ENCODE measurements at places on chromosomes 6 and 20.
A peak's percentile ranks its signal among the peaks of the same experiment; 100 is the strongest.

DNA sequence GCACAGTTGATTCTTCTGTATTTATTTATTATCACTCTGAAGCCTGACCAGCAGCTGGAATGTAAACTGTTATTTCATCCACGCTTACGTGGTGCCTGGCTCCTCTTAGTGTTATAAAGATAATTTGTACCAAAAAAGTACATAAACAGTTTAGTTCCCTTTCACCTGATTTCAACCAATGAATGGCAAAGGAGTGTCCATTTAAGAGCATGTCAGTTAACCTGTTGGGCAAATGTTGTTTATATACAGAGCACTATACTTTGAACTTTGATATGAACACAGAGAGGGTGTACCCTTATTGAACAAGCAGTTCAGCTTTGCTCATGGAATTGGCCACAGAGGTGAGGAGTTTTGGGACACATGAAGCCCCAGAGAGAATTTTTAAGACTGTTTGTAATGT lies 7.2 kb upstream of the CTCFL start:
- no peak for DNase-seq

DNA sequence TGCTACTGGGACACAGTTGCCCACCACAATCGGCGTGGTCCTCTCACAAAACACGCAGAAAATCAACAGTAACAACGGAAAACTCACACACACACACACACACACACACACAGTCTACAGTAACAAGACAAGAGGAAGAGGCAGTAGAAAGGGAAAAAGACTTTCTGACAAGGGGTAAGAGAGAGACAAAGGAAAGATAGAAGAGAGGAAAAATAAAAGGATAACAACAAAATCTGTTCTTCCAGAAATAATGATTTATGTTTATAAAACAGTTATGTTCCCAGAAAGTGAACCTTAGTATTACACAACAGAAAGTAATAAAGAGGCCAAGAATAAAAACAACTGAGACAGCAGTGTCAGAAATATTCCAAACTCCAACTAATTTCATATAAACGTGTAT lies 2.9 kb downstream of the RANBP9 start:
- no peak for DNase-seq

DNA sequence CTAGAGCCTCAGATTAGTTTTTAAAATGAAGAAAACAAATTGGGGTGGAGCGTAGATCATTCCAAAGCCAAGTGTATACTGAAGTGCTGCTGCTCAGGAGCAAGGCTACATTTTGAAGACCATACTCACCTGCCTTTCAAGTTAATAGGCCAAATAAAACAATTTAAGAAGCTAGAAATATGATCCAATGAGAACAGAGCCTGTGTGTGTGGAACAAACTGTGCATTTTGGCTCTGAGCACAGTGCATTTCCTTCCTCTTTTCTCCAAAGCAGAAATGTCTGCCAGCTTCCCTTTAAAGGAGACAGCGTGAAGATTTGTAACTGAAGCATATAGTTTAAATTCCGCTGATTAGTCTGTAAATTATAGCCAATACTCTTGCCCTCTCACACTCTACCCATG lies 3.2 kb upstream of the IFNGR1 start:
- DNase-seq: no peak

- DNase-seq: peak; percentile 46
Observed at GRCh38 chr20:54199721-54200176, 8.1 kb upstream of the PFDN4 start.

DNA sequence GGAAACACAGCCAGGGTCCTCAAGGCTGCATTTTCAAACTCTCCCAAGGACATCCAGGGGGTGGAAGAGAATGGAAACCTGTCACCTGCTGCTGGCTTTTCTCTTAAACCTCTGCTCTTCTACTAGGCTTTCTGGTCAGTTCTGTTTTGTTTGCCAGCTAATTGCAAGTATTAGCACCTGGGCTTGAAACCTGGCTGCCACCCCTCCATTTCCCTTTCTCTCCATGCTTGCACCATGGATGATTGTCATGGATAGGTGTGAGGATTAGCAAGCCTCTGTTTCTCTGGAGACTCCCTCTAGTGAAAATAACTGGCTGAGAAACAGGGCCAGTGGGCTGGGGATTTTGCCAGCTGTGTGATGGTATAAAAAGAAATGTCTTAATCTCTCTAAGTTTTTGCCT lies 33.0 kb upstream of the GPR6 start:
- DNase-seq: no peak

- no peak for DNase-seq
Observed at GRCh38 chr6:6008648-6009421, 2.1 kb upstream of the NRN1 start.

DNA sequence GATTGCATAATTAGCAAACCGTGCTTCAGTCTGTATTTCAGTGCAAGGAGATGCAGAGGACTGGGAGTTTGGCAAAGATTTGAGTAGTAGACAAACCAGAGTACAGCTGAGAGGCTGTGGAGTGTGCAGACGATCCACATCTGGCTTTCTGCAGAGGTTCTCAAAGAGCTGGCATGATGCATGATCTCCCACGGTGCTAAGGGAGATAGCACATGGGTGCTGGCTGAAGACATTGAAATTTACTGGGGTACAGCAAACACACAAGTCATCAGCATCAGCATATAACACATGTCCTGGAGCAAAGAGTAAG lies 79.0 kb upstream of the FAM184A start:
- no peak for DNase-seq

DNA sequence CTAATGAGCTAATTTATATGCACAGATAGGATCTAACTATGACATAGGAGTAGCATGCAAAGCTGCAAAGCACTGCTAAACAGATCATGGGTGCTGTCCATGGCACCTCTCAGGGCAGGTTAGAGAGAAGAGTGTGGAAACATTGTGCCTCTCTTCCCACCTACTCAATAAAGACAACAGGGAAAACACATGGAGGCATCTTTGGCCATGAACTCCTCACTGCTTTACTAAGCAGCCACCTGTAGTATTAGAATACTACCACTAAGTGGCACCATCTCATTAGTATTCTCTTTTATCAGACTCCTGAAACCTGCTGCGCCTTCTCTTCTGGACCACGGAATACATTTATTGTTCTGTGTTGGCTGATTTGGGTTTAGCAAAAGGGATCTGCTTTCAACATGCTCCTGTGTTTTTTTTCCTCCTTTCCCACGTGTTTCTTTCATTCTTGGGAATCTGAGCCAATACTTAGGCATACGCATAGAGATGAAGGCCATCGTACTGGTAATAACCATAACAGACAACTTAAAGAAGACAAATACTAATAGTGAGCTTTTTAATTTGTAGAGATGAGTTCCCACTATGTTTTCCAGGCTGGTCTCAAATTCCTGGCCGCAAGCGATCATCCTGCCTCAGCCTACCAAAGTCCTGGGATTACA lies 9.4 kb upstream of the HDDC2 start:
- no peak for DNase-seq

Data from activated effector memory CD4-positive, alpha-beta T cell treated with Interleukin-2 at 50 U/mL for 16 hours (primary cell).